CD4-positive, alpha-beta memory T cell (primary cell): ENCODE measurements at places on chromosomes 7 and 10. TPM values are rescaled to one million over a fixed set of nuclear protein-coding genes. Genes with fewer than 3 reads are reported as not detected.
A peak's percentile ranks its signal among the peaks of the same experiment; 100 is the strongest.

- no peaks in the 10 kb centered on the region for H3K36me3 ChIP-seq
- no peak overlapping the region for H3K27ac ChIP-seq
- no peaks in the 10 kb centered on the region for H3K4me1 ChIP-seq
- no peak overlapping the region for H3K4me3 ChIP-seq
Observed at GRCh38 chr10:76454506-76455140, 1023.2 kb downstream of the LRMDA start.

- H3K4me3 ChIP-seq = no peak overlapping the region
- H3K36me3 ChIP-seq = no peaks in the 10 kb centered on the region
- peak; percentile 62 for DNase-seq
- peaks cover 7% of the 10 kb centered on the region for H3K4me1 ChIP-seq
Observed at GRCh38 chr7:2670720-2671391, 17.1 kb upstream of the AMZ1 start.

- no peak overlapping the region for H3K27ac ChIP-seq
- no peak overlapping the region for H3K4me3 ChIP-seq
- DNase-seq = no peak
Observed at GRCh38 chr7:82438521-82438920, 5.1 kb downstream of the CACNA2D1 start.

DNA sequence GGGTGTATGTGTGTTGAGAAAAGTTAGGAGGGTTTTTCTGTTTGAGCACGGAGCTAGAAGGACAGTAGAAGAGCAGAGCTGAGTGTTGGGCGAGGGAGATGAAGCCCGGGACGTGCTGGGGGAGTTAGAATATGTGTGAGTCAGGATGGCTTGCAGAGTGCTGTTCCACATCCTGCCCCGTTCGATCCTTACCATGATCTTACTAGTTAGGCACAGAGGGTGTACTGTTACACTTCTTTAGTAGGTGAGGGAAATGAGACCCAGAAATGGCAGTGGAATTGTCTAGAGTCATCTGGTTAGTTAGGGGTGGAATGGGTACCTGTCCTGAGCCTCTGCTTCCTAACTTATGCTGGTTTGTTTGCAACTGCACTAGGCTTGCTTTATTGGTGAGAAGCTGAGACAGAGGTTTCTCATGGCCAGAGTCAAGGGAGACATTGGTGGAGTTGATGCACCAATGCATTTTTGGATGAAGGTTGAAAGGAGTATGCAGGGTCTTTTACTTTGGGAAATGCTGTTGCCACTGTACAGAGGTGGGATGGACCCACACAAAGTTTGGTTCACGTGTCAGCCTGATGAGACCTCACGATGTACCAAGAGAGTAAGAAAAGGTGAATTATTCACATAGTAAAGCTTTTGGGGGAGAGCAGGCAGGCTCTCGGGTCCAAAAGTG lies 42.4 kb downstream of the CCNY start:
- H3K4me3 ChIP-seq = no peak overlapping the region
- H3K36me3 ChIP-seq = no peaks in the 10 kb centered on the region
- H3K27me3 ChIP-seq = no peaks in the 10 kb centered on the region
- H3K4me1 ChIP-seq = peaks cover 45% of the 10 kb centered on the region
- DNase-seq = no peak
- no peak overlapping the region for H3K27ac ChIP-seq

DNA sequence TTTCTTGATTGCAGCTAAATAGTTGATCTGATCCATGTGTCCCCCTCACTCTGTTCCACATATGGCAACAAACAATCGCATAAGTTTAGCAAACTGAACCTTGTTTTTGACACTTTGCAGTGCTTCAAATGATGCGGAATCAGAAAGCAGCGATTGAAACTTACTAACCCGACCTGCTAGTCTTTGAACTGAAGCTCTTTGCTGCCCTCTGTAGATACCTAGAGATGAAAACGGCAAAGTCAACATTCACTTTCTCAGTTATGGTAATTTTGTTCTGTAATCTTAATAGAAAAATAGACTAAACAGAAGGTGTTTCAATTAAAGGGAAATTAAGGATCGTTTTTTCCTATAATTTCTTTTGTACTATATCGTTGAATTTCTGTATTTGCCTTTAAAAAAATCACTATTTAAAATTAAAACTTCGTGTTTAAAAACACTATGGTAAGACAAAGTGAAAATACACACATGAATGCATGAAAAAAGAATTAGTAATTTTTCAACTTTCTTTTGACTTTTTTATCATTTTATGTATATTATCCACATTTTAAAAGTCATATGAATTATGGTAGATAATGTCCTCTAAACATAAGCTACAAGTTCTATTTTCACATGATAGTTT lies 276.5 kb downstream of the MAGI2 start:
- DNase-seq = no peak
- no peak overlapping the region for H3K27ac ChIP-seq
- H3K4me1 ChIP-seq = no peaks in the 10 kb centered on the region
- H3K4me3 ChIP-seq = no peak overlapping the region

Gene HUS1
- total RNA-seq = 74.1 TPM
